Stimulated activated CD4-positive, alpha-beta T cell treated with anti-CD3 and anti-CD28 coated beads, Interleukin-1b, Interleukin-23, amount 100 ng/mL, for 1 hour (primary cell): ENCODE measurements at places on chromosomes 2 and 18.

- peak; percentile 32 for DNase-seq
These were observed 175.1 kb downstream of the NCK2 start for GRCh38 chr2:105919826-105920225.

DNA sequence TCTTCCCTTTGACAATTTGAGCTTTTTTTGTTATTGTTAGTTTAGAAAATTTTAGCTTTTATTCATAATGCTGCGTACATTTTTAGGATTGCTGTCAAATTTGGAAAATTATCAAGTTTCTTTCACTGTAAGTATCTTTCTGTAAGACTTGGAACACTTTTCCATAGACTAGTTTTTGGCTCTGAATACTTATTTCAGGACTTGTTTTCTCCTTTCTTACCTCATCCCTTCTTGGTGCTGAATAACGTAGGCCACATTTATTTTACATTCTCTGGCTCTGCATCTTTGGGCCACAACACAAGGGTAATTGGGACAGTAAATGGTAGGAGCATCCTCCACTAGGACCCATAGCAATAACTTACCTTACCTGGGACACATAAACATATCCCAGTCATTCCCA lies 85.1 kb downstream of the CCDC85A start:
- DNase-seq = no peak

GRCh38 chr18:47262301-47263149 lies 11.1 kb upstream of the SKOR2 start:
- DNase-seq = no peak

DNA sequence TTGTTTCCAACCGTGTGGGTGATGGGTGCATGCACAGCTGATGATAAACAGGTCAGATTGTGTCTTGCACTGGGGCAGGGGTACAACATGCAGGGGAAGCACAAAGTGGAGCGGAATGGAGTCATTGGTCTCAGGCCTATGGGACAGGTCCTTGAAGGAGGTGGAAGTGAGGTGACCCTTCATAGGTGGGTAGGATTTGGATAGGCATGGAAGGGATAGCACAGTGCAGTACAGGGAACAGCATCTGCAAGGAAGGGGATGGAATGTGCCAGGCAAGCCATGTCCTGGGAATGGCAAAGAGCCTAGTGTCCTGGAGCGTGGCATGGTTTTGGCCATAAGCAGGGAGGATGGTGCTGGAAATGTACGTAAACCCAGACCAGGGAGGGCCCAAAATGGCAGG lies 143.9 kb downstream of the CAPN13 start:
- DNase-seq = no peak
